Activated T-cell treated with anti-CD3 and anti-CD28 coated beads for 24 hours (primary cell): ENCODE measurements at places on chromosomes 5 and 9.

- DNase-seq = no peak
Observed at GRCh38 chr5:53425687-53426511, 54.5 kb upstream of the FST start.

- DNase-seq = no peak
Observed at GRCh38 chr9:117305454-117305853, 109.4 kb downstream of the ASTN2 start.

GRCh38 chr5:41918105-41918504, 7.0 kb upstream of the FBXO4 start:
- no peak for DNase-seq

GRCh38 chr5:121156565-121156964, 692.5 kb downstream of the PRR16 start:
- no peak for DNase-seq

DNA sequence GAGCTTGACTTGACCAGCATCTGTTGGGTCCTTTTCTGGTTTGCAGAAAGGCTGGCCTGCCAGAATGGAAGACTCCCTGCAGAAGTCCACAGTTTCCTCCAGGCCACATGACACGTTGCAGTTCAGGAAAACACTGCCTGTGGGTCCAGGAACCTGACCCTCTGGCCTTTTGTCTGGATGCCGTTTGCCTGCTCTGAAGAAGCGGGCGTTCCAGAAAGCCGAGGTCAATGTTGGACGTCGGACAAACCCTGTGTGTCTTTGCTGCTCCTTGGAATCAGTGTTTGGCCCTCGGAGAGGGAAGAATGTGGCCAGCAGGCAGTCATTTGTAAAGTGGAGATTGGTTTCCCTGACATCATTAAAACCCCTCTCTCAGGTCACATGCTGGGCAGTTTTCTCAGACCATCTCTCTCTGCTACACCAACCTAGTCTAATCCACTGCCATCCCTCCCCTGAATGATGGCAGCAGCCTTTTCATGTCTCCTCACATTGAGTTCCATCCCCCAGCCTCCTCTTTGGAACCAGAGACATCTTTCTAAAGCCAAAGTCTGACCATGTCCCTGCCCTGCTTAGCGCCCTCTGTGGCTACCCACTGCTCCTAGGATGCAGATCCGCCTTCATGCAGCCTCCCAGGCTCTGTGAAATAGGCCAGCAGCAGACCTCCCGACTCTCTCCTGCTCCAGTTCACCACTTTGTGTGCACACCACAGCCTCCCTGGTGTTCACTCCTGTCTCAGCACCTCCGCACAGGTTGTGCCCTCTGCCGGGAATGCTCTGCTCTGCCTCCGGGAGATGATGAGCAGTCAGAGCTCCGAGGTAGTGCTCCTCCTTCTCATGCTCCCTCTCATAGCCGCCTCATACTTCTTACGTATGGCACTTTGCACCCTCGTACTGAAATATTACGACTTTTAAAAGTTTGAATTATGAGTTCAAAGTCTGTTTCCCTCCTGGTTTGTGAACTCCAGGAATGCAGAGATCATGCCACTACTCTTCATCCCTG, 75.6 kb downstream of the RALGPS1 start:
- no peak for DNase-seq

DNA sequence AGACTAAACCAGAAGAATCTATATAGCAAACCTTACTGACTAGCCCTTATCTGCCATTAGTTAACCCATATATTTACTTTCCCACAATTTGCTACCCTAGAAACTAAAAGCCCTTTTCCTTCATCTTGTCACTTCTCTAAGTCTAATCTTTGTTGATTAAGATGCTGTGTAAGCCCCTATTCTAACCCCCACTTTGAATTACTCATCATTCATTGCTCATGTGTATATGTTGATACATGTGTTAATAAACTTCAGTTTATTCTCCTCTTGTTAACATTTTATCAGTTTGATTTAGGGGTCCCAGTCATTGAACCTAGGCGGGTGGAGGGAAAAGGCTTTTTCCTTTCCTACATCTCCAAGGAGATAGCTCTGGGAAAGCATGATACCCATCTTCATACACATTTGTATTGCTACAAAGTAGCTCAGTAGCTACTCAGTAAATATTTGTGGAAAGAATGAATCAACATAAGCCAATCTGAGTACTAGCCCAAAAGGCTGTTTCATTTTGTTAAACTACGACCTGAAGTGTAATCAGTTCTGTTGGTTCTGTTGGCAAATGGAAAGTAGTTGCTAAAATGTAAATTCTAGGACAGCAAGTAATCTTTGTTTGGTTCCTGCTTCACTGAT, 35.1 kb upstream of the NDFIP1 start:
- DNase-seq = no peak

DNA sequence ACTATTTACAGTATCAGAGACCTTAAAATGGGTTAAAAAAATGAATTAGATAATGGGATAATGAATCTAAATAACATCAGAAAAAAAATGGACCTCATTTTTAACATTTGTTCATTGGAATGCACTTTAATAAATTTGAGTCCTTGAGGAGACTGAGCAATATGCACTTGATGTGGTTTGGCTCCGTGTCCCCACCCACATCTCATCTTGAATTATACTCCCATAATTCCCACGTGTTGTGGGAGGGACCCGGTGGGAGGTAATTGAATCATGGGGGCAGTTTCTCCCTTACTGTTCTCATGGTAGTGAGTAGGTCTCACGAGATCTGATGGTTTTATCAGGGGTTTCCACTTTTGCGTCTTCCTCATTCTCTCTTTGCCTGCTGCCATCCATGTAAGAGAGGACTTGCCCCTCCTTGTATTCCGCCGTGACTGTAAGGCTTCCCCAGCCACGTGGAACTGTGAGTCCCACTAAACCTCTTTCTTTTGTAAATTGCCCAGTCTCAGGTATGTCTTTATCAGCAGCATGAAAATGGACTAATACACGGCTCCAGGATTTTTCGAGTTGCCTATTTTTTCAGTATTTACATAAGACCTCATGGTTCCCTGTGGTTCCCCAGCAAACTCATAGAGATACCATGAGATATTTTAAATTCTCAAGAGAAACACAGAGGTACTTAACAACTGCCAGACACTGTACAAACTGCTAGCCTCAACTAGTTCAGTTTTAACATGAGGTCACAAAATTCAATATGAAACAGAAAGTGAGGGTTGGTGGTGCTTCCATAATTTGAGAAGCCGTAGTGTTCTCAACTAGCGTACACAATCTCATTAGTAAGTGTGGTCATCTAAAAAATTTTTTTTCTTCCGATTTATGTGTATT, 128.3 kb downstream of the TLE1 start:
- no peak for DNase-seq

- DNase-seq = no peak
Observed at GRCh38 chr5:150624334-150625163, 15.9 kb upstream of the SYNPO start.

DNA sequence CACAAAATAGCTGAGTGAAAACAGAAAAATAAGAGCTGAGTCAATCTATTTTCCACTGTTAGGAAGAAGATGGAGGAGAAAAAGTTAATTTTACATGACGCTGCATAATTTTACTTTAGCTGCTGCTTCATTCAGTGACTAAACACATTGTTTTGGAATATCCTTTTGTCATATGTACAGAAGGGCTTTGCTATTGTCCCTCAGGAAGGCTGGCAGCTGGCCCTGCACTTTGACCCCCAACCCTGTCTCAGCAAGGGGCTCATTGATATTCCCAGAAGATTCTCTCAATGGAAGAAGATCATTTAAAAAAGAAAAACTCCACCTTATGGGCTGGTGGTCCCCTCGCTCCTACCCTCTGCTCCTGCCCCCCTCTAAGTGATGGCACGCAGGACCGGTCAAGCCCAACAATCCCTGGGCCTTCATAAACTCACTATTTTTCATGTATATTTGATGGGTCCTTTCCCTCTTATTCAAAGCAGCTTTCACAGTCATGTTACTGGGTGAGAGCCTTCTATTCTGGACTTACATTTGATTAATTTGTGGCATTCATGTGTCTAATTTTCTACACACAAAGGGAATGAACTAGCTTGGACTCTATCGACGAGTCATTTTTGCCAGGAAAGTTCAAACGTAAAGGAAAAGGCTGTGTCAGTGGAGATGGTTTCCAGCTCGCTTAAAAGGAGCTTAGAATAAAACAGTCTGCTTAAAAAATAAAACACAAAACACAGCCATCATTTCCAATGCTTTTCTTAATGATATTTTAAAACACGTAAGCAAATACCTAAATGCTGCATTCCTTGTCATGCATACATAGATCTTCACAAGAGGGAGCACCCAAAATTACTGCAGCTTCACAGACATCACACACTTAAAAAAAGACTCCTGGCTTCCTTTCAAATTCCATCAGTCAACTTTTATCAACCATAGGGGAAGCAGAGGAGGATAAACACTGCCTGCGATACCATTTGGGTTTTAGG, 104.7 kb downstream of the EFNA5 start:
- no peak for DNase-seq

GRCh38 chr5:1133108-1133507, 21.2 kb upstream of the SLC12A7 start:
- DNase-seq = no peak

- DNase-seq = no peak
Observed at GRCh38 chr5:168288349-168289245, 2.8 kb upstream of the WWC1 start.

- DNase-seq = no peak
Observed at GRCh38 chr5:2746561-2747032, 4.9 kb downstream of the IRX2 start.

DNA sequence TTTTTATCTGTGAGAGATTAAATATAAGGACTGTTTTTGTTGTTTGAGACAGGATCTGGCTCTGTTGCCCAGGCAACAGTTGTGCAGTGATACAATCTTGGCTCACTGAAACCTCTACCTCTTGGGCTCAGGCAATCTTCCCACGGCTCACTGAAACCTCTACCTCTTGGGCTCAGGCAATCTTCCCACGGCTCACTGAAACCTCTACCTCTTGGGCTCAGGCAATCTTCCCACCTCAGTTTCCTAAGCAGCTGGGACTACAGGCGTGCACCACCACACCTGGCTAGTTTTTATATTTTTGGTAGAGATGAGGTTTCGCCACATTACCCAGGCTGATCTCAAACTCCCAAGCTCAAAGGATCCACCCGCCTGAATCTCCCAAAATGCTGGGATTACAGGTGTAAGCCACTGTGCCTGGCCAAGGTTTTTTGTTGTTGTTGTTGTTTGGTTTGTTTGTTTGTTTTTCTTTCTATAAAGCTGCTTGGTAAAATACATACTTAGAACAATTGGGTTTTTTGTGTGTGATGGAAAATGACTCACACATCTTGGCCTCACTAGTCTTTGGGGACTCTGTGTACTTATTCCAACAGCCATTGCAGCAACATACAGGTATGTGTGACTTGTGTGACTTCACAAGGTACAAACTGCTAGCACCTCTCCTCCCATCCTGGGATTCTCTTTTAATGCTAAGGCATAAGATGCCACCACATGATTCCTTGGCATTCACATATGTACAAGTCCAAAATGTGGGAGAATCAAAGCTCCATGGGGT, 36.5 kb upstream of the RASA1 start:
- DNase-seq = no peak

DNA sequence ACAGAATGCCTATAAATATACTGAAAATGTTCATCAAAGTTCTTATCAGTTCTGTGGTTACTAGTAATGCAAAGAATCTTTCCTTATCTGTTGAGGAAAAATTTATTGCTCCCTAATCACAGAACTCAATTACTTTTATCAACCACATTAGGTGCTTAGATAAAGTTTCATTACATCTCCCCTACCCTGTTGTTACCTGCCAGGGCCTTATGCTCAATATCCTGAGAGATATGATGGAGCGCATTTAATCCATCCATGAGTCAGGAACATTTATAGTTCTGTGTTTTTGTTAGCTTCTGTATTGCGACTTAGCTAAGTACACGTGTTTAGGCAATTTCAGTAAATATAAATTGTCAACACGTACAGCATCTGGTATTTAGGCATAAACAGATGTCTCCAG, 164.3 kb upstream of the ST8SIA4 start:
- DNase-seq = no peak

- DNase-seq = peak; percentile 66
Observed at GRCh38 chr5:39209924-39210323, 9.4 kb downstream of the FYB1 start.

- no peak for DNase-seq
Observed at GRCh38 chr9:129908906-129909305, 73.6 kb downstream of the USP20 start.

GRCh38 chr5:6723122-6723815, 10.0 kb downstream of the TENT4A start:
- no peak for DNase-seq

DNA sequence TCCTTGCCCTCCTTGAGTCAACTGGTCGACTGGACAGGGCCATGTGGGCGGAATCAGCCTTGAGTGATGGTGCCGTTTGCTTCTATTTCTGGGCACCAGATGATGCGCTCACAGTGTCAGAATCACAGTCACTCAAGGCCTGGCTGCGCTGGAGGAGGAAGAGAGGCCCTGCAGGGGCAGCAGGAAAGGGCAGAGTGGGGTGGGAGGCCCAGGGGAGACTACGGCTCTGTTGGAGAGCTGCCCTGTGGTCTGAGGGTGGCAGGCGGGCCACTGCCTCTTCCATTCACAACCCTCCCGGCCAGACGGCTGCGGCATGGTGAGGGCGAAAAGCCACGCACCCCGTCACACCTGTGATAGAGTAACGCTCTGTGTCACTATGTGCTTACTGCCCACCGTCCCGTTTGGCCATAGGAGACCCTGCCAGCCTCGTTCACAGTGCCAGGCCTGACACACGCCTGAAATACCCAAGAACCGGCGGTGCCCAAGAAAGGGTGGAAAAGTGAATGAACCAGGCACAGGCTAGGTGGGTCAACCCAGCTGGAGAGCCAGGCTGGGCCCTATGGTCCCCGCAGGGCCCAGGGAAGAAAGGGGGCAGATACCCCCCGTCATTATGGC, 9.9 kb downstream of the PLPP7 start:
- no peak for DNase-seq

- DNase-seq = no peak
Observed at GRCh38 chr9:21455320-21455719, 15.1 kb downstream of the IFNA1 start.

DNA sequence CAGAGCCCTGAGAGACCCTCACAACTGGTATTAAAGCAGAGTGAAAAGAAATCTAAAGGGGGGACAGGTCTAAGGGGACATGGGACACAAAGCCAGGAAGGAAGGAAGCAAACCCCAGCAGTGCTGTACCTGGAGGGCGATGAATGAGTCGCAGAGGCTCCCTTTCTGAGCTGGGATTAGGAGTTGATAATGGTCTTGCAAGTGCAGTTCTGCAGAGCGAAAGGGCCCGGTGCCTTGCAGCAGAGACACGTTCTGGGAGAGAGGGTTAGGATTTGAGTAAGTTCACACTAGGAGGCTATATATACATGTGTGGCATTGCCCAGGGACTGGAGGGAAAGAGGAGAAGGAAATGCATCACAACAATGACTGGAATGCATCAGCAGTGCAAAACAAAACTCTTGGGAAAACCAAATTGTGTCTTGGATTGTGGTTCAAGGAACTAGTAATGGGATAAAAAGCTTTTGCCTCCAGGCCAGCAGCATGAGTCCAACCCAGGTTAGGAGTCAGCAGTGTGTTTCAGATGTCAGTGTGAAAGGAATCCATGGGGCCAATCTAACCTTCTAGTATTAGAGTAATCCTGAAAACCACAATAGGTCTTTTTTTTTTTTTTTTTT, 38.8 kb upstream of the LIFR start:
- no peak for DNase-seq
